ENCODE measurements at places on chromosomes 7 and 10.
A peak's percentile ranks its signal among the peaks of the same experiment; 100 is the strongest.

- DNase-seq, result peak; percentile 9
These were observed 12.7 kb upstream of the ATP6V0E2 start for GRCh38 chr7:149860821-149861727.

- DNase-seq, result peak; percentile 19
These were observed at the start of gene SGCE for GRCh38 chr7:94655848-94656657. Gene SGCE, minus strand, starts transcription at chr7:94656133. Its CDS starts 35 bp downstream, at chr7:94656098.

- no peak for DNase-seq
These were observed 245.0 kb downstream of the MGMT start for GRCh38 chr10:129712000-129712399.

DNA sequence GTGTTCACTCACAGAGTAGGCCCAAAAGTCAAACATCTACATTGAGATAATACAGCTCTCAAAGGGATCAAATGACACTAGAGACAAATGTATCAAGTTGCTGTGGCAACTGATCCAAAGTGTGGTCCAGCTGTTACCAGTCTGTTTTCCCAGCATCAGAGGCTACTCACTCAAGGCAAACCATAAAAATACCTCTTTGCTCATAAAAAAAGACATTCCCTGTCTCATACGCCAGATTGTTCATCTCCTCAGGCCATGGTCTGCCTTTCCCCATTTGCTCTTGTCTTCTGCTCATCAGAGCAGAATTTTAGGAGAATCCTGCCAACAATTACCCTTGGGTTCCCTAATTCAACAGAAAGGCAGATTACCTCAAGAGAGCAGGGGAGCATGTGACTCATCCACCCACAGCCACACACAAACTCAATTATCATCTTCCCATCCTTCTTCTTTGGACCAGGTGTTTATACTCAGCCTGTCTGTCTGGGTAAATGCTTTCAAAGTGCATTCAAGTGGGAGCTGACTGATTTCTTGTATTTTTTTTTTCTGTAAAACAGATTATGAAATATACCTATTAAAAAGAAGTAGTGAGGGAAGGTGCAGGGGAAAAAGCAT lies 226.5 kb upstream of the HPS1 start:
- DNase-seq, result no peak

- no peak for DNase-seq
These were observed 62.1 kb downstream of the CUX1 start for GRCh38 chr7:101879565-101879964.

- DNase-seq, result peak; percentile 62
These were observed at the start of gene CELF2 for GRCh38 chr10:11017570-11018431. Gene CELF2, plus strand, starts transcription at chr10:11017872. Its CDS starts 218 bp downstream, at chr10:11018090.

GRCh38 chr7:45052011-45052410 lies 36.8 kb downstream of the NACAD start:
- no peak for DNase-seq

- peak; percentile 19 for DNase-seq
These were observed 27.4 kb downstream of the UCMA start for GRCh38 chr10:13206546-13207443.
